ENCODE measurements at places on chromosomes 5 and 9. TPM values are rescaled to one million over a fixed set of nuclear protein-coding genes. Genes with fewer than 3 reads are reported as not detected.

DNA sequence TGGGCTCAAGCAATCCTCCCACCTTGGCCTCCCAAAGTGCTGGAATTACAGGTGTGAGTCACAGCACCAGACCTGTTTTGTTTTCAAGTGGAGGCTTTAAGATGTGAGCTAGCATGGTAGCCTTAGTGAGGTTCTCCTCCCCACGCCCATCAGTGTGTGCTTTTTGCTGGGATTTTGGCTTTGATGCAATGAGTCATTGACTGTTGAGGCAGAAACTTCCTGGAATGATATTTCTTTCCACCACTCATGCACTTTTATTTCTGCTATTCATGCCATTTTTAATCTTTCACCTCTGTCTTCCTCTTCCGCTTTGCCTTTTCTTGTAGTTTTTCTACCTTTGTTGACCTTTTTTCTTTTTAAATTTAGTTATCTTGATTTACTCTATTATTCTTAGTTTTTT is 4.2 kb upstream of the NFIL3 start:
- DNase-seq, result peak; percentile 69

DNA sequence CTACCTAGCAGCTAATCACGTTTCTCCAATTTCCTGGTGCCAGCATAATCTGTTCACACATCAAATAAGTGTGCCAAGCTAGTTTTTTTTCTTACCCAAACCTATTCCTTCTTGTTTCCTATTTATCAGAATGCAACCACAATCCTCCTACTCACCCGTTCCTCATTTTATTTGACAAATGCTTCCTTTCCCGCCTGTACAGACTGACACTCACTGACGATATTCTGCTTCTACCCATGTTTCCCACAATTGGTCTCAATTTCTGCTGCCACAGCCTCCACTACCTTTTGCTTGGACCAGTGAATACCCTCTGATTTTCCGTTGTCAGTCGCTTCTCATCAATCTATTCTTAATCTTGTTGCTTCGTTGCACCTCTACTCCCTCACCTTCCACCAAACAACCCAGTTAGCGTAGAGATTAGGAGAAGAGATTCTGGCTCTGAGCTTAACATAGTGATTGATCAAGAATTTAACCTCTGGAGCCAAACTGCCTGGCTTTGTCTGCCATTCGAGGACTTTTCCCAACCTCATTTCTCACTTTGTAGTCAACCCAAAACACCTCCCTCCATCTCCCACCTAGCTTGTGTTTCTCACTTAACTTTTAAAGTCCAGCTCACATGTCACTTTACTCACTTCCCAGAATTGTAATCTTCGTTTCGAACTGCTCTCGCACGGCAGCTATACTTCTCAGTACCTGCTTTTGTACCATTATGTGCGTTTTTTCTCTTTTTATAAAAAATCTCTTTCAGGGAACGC is 729 bp upstream of the TMEM38B start:
- DNase-seq, result no peak

GRCh38 chr9:24035816-24036215 is 209.8 kb upstream of the ELAVL2 start:
- DNase-seq, result no peak

GRCh38 chr5:134561871-134562296 is 36.4 kb downstream of the JADE2 start:
- peak; percentile 86 for DNase-seq

- no peak for DNase-seq
Measured at GRCh38 chr5:18216729-18217128, 582.5 kb downstream of the TAF11L14 start.

- DNase-seq, result no peak
Measured at GRCh38 chr9:12538842-12539579, 154.2 kb upstream of the TYRP1 start.

GRCh38 chr9:130239741-130240241 is 25.8 kb upstream of the HMCN2 start:
- DNase-seq, result peak; percentile 45

- peak; percentile 4 for DNase-seq
Measured at GRCh38 chr5:16774806-16775205, 158.0 kb upstream of the RETREG1 start.

GRCh38 chr9:713091-713490 is 128.4 kb upstream of the DMRT1 start:
- no peak for DNase-seq

- peak; percentile 11 for DNase-seq
Measured at GRCh38 chr5:62732677-62733121, 154.1 kb downstream of the LRRC70 start.

DNA sequence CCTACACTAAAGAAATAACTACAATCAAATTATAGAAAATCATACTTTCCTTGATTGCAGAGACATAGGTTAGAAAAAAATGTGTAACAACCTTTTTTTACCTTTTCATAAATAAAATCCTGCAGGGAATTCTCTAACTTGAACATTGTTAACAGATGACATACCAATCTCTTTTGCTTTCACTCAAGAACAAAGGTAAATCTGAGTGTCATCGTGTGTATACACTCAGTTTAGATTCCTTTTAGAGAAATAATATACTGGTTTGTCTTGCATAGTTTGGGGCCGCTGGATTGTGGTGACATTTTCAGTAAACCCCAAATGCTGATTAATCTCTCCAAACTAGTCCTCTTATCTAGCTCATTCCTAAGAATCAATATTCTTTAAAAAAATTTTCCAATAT is 20.8 kb upstream of the MTAP start:
- DNase-seq, result no peak

DNA sequence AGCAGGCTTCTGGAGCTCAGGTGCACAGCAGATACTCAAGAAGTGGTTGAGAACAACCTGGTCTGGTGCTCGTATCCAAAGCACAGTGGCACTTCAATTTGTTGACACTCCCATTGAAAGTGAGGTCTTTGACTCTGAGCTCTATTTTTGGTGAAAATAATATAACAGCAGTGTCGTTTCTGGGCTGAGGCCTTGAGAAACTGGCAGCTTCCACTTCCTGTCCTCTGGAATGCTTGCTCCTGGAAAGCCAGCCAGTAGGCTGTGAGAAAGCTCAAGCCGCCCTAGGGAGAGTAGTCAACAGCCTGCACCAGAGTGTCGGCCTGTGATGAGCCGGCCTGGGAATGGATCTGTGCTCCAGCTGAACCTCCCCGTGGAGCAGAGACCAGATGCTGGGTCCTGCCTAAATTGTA is 6.8 kb upstream of the SUSD3 start:
- DNase-seq, result peak; percentile 5

DNA sequence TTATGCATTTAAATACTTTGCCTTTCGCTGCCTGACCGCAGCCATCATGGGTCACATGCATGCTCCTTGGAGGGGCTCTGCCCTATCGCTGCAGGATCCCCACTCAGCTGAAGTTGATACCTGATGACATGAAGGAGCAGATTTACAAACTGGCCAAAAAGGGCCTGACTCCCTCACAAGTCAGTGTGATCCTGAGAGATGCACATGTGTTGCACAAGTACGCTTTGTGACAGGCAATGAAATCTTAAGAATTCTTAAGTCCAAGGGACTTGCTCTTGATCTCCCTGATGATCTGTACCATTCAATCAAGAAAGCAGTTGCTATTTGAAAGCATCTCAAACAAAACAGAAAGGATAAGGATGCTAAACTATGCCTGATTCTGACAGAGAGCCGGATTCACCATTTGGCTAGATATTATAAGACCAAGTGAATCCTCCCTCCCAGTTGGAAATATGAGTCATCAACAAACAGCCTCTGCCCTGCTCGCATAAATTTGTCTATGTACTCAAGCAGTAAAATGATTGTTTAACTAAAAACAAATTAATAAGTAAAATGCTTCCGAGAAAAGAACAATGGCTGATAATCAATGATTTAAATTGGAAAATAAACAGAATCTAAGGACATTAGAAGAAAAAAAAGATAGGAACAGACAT is 41.6 kb upstream of the PPP2CA start:
- DNase-seq, result peak; percentile 40

GRCh38 chr5:153367466-153367865 is 123.0 kb upstream of the GRIA1 start:
- DNase-seq, result no peak

GRCh38 chr5:135425641-135426040 is 21.5 kb downstream of the DCANP1 start:
- DNase-seq, result no peak

DNA sequence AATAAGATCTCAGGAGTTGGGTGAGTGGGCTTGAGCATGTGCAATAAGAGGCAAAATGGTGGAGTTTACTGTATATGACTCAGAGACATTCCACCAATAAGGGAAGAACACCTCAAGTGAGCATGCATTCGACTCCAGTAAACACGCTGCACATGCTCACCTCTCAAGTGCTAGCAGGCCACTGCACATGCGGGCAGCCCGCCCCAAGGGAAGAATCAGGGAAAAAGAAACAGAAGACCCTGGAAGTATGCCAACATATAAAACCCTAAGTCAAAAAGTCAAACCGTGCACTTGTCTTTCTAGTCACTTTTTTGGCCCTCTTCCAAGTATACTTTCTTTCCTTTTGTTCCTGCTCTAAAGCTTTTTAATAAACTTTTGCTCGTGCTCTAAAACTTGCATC is 245.3 kb upstream of the RASA1 start:
- DNase-seq, result peak; percentile 3

GRCh38 chr5:72221541-72221940 is 98.5 kb downstream of the MRPS27 start:
- DNase-seq, result no peak

DNA sequence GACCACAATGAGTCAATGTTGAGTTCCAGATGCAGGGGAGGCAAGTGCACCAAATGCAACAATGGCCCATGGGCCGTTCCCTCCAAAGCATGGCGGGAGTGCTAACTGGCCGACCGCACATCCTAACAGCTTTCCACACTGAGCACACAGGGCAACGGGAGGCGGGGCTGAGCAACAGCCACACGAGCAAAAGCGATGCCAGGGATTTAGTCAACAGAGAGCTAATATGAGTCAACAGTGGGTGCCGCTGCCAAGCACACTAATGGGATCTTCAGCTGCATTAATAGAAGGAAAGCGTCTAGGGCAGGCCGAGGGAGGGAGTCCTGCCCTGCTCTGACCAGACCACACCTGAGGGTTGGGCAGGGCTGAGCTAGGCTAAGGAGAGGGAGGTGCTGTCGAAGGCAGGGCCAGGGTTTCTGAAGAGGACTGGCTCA is 4.6 kb downstream of the EPB41L4B start:
- DNase-seq, result peak; percentile 89

GRCh38 chr9:132857031-132857430 is 21.1 kb downstream of the AK8 start:
- peak; percentile 19 for DNase-seq

DNA sequence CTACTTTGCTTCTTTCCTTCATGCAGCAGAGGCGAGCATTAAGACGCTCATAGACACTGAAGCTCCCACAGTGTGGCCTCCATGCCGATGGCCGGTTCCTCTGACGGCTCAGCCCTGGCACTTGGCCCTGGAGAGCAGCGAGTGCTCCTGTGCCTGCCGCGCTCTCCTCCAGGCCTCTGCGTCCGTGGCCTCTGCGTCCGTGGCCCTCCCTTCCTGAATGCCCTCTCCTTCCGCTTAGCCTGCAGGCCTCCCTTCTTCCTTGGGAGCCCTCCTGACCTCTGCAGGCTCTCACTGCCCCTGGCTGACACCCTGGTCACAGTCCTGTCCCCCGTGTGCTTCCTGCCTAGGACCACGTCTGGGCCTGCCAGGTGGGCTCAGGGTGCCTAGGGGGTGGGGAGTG is 92.8 kb downstream of the ZNF354C start:
- DNase-seq, result no peak

DNA sequence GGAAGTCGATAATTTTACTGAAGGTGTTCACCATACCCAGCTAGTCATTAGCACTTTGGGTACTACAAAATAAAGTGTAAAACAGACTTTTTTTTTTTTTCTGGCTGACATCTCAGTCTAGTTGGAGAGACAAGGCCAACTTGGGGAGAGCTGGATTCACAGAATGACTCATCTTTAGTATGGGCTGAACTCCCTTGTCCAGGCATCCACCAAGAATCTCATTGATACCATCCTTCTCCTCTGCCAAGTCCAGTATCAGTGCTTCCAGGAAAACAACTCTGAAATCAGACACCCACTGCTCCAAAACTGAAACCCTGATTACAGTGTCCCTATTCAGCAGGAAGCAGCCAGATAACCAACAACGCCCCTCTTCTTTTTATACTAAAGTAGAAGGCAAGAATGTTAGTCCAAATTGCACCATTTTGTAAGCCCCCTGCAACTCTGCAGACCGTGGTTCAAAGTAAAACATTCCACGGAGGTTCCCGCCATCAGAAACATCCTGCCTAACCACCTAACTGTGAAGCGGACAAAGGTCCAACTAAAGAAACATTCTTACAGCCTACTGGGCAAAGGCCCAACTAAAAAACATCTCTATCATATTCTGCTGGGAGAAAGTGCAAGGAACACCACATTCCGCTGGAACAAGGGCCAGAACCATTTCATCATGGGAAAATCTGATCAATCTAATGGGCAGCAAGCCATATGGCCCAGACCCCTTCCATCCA is 728.2 kb downstream of the BRINP1 start:
- peak; percentile 84 for DNase-seq

DNA sequence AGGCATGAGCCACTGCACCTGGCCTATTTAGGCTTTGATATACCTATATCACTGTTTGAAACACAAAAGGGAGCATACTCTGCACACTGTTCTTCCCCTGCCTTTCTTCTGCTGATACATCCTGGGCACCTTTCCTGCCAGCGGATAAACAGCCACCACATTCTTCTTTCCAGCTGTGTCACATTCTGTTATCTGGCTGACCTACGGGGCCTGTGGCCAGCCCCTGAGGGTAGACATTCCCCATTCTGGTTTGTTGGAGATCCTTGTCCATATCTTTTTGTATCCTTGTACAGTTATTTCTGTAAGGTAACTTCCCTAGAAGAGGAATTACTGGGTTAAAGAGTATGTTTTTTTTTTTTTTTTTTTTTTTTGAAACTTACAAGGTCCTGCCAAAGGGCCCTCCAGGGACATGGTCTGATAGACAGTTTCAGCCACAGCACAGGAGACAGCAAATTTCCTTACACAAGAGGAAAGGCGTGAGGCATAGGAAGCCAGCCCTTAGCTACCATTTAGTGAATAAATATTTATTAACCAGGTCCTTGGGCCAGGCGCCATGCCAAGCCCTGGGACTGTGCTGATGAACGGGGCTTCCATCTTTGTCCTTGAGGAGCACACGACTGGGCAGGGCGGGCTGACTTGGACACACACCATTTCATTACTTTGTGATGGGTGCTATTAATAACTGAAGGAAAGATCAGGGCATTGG is 57.8 kb downstream of the ERGIC1 start:
- DNase-seq, result no peak

- no peak for DNase-seq
Measured at GRCh38 chr5:173634465-173634983, 18.1 kb upstream of the BOD1 start.

FYB1 gene
- not detected for total RNA-seq

GFI1B gene
- 0.06 TPM for total RNA-seq

RUSC2 gene
- total RNA-seq, result 31.5 TPM

TAF11L7 gene
- not detected for total RNA-seq

SOX30 gene
- not detected for total RNA-seq

TARS1 gene
- total RNA-seq, result 160 TPM

LCN12 gene
- total RNA-seq, result not detected

UBE2QL1 gene
- not detected for total RNA-seq

IFNA13 gene
- not detected for total RNA-seq

All from LHCN-M2 (cell line).